Stomach (tissue), 19 donors: ENCODE measurements at places on chromosomes 2 and 18.

DNA sequence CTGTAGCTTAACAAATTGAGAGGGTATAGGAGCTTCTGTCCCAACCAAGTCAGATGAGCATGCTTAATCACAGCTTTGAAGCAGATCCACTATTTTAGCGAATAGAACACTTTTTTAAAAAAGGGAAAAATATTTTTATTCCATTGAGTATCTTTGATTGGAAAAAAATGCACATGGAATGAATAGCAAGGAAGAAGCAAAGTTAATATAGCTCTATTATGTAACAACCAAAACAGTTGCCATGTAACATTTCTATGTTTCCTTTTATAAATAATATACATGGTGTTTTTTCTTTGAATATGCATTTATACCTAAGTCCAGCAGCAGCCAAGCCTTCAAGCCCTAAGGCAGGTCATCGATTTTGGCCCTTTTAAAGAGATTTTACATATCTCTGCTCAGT lies 21.4 kb upstream of the SPTBN1 start:
- peaks cover 29% of the 10 kb centered on the region for H3K4me1 ChIP-seq
- no peaks in the 10 kb centered on the region for H3K36me3 ChIP-seq
- no peaks in the 10 kb centered on the region for H3K27me3 ChIP-seq
- no peak overlapping the region for H3K4me3 ChIP-seq
- no peak for DNase-seq

DNA sequence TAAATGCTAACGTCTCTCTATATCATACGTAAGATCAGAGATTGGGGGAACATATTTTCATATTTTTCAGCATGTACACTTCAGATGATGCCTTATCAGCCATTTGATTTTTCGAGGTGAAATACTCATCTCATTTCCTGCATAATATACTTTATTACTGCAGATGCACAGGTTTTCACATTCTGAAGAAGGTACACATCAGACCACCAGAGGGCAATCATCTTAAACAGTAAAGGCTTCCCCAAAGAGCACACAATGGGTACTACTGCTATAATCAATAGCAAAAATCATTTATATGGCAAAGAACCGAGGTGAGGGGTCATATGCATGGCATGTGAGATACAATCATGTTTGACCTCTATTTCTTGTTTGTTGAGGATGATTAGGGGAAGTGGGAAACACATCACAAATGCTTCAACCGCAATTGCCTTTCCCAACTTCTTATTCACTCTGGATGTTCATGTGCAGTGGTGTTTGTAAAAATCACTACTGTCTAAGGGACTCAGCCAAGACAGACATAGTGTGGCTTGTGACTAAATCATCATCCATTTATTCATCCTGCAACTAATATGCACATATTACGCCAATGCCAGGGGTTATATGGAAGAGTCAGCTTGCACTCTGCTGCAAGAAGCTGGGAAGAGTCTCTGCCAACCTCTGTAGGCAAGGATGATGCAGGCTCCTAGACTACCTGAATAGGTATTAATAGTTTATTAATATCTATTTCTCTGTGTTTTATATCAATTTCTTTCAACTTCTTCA lies 118.7 kb downstream of the EPB41L3 start:
- peak; percentile 46 for DNase-seq
- H3K27me3 ChIP-seq, result no peaks in the 10 kb centered on the region
- H3K36me3 ChIP-seq, result no peaks in the 10 kb centered on the region
- no peak overlapping the region for H3K4me3 ChIP-seq

DNA sequence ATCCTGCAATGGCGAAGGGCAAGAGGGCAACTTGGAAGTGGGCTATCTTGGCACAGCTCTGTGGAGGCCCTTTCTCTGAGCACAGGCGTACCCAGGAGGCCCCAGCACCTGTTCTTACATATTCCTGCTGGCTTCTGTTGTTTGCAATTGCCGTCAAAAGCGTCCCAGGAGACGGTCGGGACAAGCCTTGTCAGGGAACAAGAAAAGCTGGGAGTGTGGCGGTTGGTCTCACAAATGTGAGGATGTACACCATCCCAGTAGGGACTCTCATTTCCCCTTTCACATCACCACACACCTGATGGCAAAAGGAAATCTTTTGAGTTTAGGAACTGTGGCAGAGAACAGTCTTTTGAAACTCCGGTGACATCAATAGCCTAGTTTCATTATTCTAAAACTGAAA lies 94.7 kb upstream of the EFEMP1 start:
- no peak for DNase-seq
- H3K36me3 ChIP-seq, result no peaks in the 10 kb centered on the region
- H3K4me3 ChIP-seq, result no peak overlapping the region
- no peaks in the 10 kb centered on the region for H3K27me3 ChIP-seq
- no peaks in the 10 kb centered on the region for H3K4me1 ChIP-seq

GRCh38 chr2:232406556-232407310 lies at the start of gene ALPG:
ALPG (plus strand) TSS chr2:232406844; CDS start chr2:232406895, 51 bp downstream.
- no peaks in the 10 kb centered on the region for H3K4me1 ChIP-seq
- no peaks in the 10 kb centered on the region for H3K36me3 ChIP-seq
- H3K27ac ChIP-seq, result no peak within 1 kb of the TSS
- no peak for DNase-seq
- H3K4me3 ChIP-seq, result no peak within 1 kb of the TSS

GRCh38 chr2:220513573-220514288 lies 886.3 kb downstream of the SLC4A3 start:
- DNase-seq, result no peak
- no peaks in the 10 kb centered on the region for H3K36me3 ChIP-seq
- H3K27ac ChIP-seq, result no peak overlapping the region

DNA sequence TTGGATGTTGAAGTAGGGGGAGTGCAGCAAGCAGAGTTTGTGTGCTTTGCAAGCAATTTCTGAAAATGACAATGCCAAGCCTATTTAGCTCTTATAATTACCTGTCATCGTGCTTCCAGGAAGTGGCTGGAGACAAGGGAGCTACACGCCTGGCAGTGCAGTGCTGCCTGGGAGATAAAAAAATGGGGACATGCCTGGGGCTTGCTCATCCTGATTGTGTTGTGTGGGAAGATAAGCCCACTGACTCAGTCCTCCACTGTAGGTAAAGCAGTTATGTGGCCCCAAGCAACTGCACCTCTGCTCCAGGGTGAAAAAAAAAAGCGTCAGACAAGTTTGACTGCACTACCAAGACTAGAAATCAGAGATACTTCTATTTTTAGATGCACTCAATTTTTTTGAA lies 396.9 kb upstream of the NXPH2 start:
- no peak overlapping the region for H3K4me3 ChIP-seq
- H3K27ac ChIP-seq, result no peak overlapping the region
- H3K36me3 ChIP-seq, result no peaks in the 10 kb centered on the region
- no peaks in the 10 kb centered on the region for H3K4me1 ChIP-seq
- no peak for DNase-seq

DNA sequence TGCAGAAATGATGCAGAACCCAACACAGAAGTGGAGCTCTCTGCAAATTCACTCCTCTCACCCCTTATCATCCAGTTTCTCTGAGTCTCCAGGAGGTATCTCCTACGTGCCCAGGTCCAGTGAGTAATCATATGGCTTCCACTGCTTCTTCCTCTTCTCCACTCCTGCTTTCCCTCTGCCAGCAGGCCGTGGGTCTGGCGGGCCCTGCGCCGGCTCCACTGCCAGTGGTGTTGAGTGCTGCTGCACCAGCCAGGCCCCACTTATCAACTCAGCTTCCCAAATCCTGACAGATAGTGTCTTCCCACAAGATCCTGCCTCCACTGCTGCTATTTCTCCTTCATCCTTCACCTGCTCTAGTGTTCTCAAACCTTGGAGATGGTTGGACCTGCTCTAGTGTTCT lies 227.6 kb upstream of the PARD3B start:
- no peaks in the 10 kb centered on the region for H3K27me3 ChIP-seq
- no peak overlapping the region for H3K4me3 ChIP-seq
- no peak for DNase-seq
- peaks cover 19% of the 10 kb centered on the region for H3K4me1 ChIP-seq

GRCh38 chr2:39128919-39129391 lies 8.1 kb upstream of the SOS1 start:
- DNase-seq, result peak; percentile 48
- H3K27me3 ChIP-seq, result no peaks in the 10 kb centered on the region
- no peak overlapping the region for H3K4me3 ChIP-seq

- no peak overlapping the region for H3K27ac ChIP-seq
- H3K4me3 ChIP-seq, result no peak overlapping the region
- DNase-seq, result no peak
- H3K27me3 ChIP-seq, result no peaks in the 10 kb centered on the region
Measured at GRCh38 chr2:19109518-19109917, 248.9 kb downstream of the OSR1 start.

GRCh38 chr2:180056367-180057118 lies 49.4 kb upstream of the CWC22 start:
- no peaks in the 10 kb centered on the region for H3K27me3 ChIP-seq
- no peak overlapping the region for H3K4me3 ChIP-seq
- H3K27ac ChIP-seq, result no peak overlapping the region
- no peaks in the 10 kb centered on the region for H3K4me1 ChIP-seq

GRCh38 chr18:7062811-7063210 lies 54.8 kb downstream of the LAMA1 start:
- H3K4me3 ChIP-seq, result no peak overlapping the region
- no peak for DNase-seq
- H3K36me3 ChIP-seq, result no peaks in the 10 kb centered on the region
- H3K27me3 ChIP-seq, result peaks cover 7% of the 10 kb centered on the region
- peaks cover 11% of the 10 kb centered on the region for H3K4me1 ChIP-seq

DNA sequence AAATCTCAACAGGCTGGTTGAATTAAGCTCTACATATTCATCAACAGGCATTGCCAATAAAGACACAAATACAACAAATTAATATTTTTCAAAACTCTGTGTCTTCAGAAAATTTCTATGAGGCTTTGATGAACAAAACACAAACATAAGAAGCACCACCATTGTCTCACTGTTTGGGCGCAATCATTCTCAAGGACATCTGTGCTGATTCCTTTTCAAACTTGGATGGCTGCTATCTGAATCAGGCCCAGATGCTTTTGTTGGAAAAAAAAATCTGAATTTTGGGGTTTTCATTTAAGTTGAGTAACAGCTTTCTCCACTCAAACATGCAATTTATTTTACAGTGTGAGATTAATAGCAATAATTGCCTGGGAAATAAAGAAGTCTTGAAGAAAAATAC lies 173.8 kb downstream of the NRXN1 start:
- no peaks in the 10 kb centered on the region for H3K4me1 ChIP-seq
- no peaks in the 10 kb centered on the region for H3K27me3 ChIP-seq
- DNase-seq, result no peak
- no peak overlapping the region for H3K27ac ChIP-seq
- H3K36me3 ChIP-seq, result no peaks in the 10 kb centered on the region

DNA sequence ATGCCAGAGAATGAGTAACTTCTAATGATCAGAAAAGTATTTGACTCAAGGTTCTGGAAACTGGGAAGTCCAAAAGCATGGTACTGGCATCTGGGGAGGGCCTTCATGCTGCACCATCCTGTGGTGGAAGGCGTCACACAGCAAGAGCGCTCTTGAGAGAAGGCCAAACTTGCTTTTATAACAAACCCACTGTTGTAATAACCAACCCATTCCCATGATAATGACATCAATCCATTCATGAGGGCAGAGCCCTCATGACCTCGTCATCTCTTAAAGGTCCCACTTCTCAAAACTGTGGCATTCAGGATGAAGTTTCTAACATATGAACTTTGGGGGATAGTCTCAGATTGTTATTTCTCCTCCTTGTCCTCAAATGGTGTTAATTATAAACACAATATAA lies 67.8 kb downstream of the COA5 start:
- DNase-seq, result no peak
- H3K27me3 ChIP-seq, result no peaks in the 10 kb centered on the region
- H3K27ac ChIP-seq, result no peak overlapping the region
- H3K4me3 ChIP-seq, result no peak overlapping the region
- peaks cover 80% of the 10 kb centered on the region for H3K36me3 ChIP-seq

DNA sequence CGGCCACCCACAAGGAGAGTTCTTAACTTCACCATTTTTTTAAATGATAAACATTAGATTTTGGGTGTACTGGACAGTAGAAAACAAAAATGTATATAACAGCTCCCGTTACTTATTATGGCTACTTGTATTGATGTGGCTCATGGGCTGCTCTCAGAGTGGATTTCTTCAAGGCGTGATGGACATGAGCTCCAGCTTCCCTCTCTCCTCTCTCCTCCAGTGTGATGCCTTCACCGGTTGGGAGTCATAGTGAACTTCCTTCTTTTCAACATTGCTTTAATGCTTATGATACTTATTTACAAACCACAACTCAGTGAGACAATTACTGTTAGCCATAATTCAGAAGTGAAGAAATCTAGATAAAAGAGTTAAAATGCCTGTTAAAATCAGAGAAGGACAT lies 515.2 kb downstream of the RNF144A start:
- H3K27ac ChIP-seq, result no peak overlapping the region
- H3K27me3 ChIP-seq, result peaks cover 35% of the 10 kb centered on the region
- H3K36me3 ChIP-seq, result no peaks in the 10 kb centered on the region
- H3K4me3 ChIP-seq, result no peak overlapping the region

GRCh38 chr2:195658541-195658890 lies 1.5 kb downstream of the SLC39A10 start:
- H3K4me3 ChIP-seq, result peak overlapping the region; percentile 83
- H3K4me1 ChIP-seq, result peaks cover 41% of the 10 kb centered on the region

- no peaks in the 10 kb centered on the region for H3K36me3 ChIP-seq
- no peak for DNase-seq
- H3K4me1 ChIP-seq, result peaks cover 31% of the 10 kb centered on the region
- no peak overlapping the region for H3K27ac ChIP-seq
- no peaks in the 10 kb centered on the region for H3K27me3 ChIP-seq
- H3K4me3 ChIP-seq, result no peak overlapping the region
Measured at GRCh38 chr18:75041586-75041985, 167.4 kb downstream of the PTGR3 start.

GRCh38 chr2:169579044-169579443 lies 5.1 kb upstream of the PPIG start:
- H3K4me3 ChIP-seq, result no peak overlapping the region
- no peak for DNase-seq
- no peak overlapping the region for H3K27ac ChIP-seq
- H3K27me3 ChIP-seq, result no peaks in the 10 kb centered on the region

DNA sequence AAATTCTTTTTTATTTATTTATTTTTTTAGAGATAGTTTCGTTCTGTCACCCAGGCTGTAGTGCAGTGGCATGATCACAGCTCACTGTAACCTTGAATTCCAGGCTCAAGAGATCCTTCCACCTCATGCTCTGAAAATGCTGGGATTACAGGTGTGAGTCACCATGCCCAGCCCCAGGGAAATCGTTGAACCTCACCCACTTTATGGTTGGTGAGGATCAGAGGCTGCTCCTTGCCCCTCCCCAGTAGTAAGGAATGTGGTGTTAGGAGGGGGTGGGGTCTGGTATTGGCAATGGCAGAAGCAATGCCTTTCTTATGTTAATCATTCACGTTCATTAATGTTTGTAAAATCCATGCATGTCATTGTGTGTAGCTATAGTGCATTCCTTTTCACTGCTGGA lies 161.9 kb downstream of the SUCLG1 start:
- DNase-seq, result no peak
- no peaks in the 10 kb centered on the region for H3K4me1 ChIP-seq
- no peaks in the 10 kb centered on the region for H3K36me3 ChIP-seq

GRCh38 chr2:177705511-177706173 lies 313.1 kb downstream of the AGPS start:
- H3K4me1 ChIP-seq, result no peaks in the 10 kb centered on the region
- no peak overlapping the region for H3K4me3 ChIP-seq
- DNase-seq, result no peak
